ENCODE measurements at places on chromosomes 4 and X. TPM values are rescaled to one million over a fixed set of nuclear protein-coding genes. Genes with fewer than 3 reads are reported as not detected.

NDP gene
- 0.29 TPM for total RNA-seq

IL1RAPL2 gene
- total RNA-seq = 6.9 TPM

CENPVL2 gene
- not detected for total RNA-seq

UGT2B11 gene
- total RNA-seq = not detected

RHOH gene
- 0.53 TPM for total RNA-seq

SLC6A8 gene
- 7.4 TPM for total RNA-seq

CT55 gene
- total RNA-seq = not detected

WFS1 gene
- total RNA-seq = 41.2 TPM

AFP gene
- 1.2 TPM for total RNA-seq

ATP2B3 gene
- not detected for total RNA-seq

EIF1AX gene
- total RNA-seq = 68.1 TPM

SH3BGRL gene
- 79.4 TPM for total RNA-seq

GIMD1 gene
- not detected for total RNA-seq

RAB33A gene
- 8.1 TPM for total RNA-seq

CENPVL1 gene
- not detected for total RNA-seq

TEX13B gene
- total RNA-seq = not detected

RHOXF2 gene
- total RNA-seq = not detected

RASSF6 gene
- total RNA-seq = 0.18 TPM

All from myometrial cell (primary cell).